ENCODE measurements at places on chromosomes 13 and 19.

- no peak for DNase-seq
These were observed 10.1 kb upstream of the SLC25A42 start for GRCh38 chr19:19053508-19054314.

DNA sequence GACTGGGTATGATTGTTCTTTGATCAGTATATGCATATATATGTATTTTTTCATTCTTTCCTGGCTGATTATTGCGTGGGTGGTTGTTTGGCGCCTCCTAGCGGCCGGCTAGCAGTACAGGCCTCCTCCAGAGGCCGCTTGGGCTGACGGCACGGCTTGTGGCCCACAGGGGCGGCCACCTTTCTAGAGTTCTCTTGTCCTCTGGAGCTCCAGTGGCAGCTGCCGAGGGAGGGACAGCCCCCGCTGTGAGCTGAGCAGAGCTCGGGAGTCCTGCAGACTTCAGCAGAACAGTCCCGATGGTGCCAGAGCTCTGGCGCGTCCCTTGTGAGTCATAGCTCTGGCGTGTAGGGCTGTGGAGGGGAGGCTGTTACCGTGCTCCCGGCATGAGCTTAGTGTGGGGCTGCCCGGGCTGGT lies 22.5 kb upstream of the ZNF429 start:
- DNase-seq = no peak

- DNase-seq = no peak
These were observed 592.6 kb downstream of the TBC1D4 start for GRCh38 chr13:74889321-74889720.

- no peak for DNase-seq
These were observed 375.1 kb downstream of the KLF5 start for GRCh38 chr13:73433890-73434289.

- no peak for DNase-seq
These were observed 517.3 kb downstream of the KLF12 start for GRCh38 chr13:73616861-73617260.

- DNase-seq = no peak
These were observed 17.3 kb downstream of the DOT1L start for GRCh38 chr19:2180881-2181632.

DNA sequence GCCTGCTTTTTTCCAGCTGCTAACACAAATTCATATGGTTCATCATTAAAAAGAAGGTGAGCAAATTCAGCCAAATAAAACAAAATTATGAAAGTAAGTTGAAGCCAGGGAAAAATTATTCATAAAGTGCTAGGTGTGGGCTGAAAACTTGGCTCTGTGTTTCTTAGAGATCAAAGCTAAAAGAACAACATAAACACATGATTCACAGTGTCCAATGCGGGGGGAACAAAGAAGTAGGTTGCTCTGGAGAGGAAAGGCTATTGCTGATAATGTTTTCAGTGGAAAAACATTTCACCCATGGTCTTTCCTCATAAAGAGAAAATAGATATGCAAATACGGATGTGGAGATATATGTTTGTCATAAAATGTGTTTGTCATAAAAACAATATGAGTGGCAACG lies 1691.5 kb upstream of the SLC10A2 start:
- no peak for DNase-seq

DNA sequence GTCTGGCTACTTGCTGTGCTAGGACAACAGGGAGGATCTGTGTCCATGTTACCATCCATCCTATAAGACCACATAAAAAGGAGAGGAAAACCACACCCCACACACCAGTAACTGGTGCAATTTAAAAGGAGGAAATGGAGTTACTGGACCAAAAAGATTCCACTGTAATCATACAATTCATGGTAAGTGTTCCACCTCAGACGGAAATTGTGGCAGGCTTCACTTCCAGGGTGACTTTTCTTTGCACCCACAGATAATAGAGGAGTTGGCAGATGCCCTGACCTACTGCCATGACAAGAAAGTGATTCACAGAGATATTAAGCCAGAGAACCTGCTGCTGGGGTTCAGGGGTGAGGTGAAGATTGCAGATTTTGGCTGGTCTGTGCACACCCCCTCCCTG lies 2.4 kb downstream of the AURKC start:
- DNase-seq = no peak

- no peak for DNase-seq
These were observed 1084.4 kb upstream of the SPRY2 start for GRCh38 chr13:81425286-81425685.

DNA sequence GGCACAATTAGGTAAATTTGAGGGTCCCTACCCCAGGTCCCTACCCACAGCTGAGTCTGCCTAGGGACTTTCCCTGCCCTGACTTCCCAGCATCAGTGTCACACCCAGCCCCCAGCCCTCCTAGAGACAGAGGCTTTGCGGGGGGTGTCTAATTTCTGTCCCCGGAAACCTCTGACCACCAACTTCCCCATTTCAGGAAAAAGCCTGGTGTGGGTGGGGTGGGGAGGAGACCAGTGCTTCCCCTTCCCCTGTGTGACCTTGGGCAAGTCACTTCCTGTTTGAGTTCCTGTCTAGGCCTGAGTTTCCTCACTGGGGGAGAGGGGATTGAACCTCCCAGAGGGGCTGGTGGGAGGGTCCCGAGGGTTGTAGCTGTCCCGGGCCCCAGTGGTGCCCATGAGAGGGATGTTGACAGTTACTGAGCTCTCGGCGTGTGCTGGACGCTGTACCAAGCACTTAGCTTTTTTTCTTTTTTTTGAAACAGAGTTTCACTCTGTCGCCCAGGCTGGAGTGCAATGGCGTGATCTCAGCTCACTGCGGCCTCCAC lies 7.9 kb downstream of the VASP start:
- no peak for DNase-seq

DNA sequence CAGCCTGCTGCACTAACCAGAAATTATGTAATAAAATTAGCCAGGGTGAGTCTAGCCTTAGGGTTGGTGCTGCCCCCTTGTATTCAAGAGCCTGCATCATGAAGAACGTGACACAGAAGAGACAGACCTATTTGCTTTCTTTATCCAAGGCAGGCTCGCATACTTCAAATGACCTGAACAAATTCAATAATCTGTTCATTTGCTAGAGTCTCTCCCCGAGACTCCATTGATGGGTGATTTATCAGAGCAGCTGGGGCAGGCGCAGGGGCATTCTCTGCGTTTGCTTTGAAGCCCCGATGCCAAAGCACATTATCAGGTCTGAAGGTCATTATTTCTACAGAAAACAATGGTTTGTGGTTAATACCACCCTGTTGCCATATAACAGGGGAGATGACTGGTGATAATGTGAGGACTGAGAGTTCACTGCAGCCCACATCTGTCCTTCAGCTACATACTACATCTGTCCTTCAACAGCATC lies 520.3 kb downstream of the DIAPH3 start:
- peak; percentile 28 for DNase-seq

DNA sequence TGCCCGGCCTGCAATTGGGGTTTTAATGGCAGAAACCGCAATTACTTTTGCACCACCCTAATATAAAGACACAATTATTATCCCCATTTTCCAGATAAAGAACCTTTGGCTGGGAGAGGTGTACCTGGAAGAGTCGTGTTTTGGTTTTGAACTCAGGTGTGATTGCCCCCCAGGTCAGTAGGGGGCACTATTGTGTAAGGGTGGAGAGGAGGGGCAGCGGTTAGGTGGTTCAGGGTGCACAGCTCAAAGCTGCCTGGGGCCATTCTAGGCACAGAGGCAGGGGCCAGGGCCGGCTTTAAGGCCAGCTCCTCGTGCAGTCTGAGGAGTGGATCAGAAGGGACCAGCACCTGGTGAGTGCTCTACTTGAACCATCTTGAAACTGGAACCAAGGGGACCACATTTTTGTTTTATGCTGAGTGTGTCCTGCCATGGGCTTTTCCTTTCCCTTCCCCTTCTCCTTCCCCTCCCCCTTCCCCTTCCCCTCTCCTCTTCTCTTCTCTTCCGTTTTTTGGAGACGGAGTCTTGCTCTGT lies 5.8 kb upstream of the FCGRT start:
- no peak for DNase-seq

- DNase-seq = no peak
These were observed 95.1 kb downstream of the RAB20 start for GRCh38 chr13:110466266-110466915.

DNA sequence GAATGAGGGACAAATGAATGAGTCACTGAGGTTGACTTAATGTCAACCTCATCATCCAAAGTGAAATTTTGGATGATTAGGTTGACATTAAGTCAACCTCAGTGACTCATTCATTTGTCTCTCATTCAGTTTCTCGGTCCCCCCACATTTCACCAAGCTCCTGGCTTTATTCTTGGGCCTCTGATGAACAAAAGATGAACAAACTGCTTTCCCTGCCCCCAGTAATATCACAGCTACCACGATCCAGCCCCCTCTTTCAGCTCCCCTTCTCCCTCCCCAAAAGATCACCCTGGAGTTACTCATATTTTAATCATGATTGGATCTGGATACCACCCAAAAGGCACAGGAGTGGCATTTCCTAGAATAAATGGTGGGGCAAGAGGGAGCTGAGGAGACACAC lies 10.8 kb downstream of the CEACAM18 start:
- no peak for DNase-seq

DNA sequence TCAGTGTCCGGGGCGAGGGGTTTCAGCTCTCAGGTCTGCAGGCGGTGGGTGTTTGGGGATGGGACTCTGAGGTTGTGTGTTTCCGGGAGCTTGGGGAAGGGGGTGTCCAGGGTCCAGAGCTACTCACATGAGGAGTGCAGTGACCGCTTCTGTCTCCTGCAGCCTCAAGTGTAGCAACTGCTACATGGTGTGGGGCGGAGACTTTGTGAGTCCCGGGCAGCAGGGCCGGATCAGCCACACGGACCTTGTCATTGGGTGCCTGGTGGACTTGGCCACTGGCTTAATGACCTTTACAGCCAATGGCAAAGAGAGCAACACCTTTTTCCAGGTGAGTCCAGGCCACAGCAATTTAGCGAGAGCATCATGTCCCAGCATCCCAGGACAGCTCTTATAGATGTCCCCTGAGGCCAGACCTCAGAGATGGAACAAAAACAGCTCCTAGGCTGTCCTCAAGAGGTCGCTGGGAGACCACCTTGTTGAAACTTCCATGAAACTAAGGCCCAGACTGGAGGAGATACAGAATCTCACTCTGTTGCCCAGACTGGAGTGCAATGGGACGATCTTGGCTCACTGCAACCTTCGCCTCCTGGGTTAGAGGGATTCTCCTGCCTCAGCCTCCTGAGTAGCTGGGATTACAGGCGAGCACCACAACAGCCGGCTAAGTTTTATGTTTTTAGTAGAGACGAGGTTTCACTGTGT lies 44.9 kb downstream of the RYR1 start:
- no peak for DNase-seq

- DNase-seq = no peak
These were observed 198.7 kb upstream of the SERP2 start for GRCh38 chr13:44174769-44175425.

- DNase-seq = no peak
These were observed 13.8 kb downstream of the RASA3 start for GRCh38 chr13:114118511-114119123.

GRCh38 chr13:90541346-90541745 lies 806.1 kb upstream of the MIR17HG start:
- no peak for DNase-seq

DNA sequence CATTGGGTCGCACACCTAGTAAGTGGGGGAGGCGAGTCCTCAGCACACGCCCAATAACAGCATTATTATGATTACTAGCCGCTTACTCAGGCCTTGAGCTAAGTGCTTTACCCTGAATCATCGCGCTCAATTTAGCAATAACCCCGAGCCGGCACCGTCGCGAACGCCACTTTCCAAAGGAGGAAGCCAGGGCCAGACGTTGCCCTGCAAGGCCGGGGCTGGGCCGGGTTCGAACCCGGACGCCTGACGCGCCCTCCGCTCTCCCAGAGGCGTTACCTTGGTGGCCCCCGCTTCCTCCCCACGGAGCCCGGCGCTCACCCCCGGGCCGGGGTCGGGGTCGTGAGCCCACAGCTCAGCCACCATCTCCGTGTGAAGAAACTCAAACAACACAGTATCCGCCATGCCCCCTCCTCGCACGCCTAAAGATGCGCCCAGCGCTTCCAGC lies at the start of gene TRAPPC6A:
TRAPPC6A (minus strand) TSS at position 421 of the 445 bp plus-strand sequence; CDS start at position 402, 19 bp downstream.
- no peak for DNase-seq

- no peak for DNase-seq
These were observed 485 bp downstream of the CRYL1 start for GRCh38 chr13:20525144-20525600.

DNA sequence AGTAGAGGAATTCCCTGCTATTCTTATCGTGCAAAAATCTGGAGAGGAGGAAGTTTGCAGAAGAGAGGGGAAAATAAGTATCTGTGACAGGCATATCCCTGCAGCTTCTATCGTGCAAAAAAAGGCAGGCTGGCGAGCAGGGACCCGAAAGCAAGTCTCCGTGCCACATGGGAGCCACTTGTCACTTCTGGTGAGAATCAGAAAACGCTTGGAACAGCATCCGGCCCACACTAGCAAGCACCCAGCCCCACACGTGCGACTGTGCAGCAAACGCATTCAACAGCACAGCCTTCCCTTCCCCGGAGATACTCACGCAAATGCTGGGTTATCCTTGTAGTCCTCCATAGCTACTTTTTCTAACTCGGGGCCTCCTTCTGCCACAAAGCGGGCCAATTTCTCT lies 16.9 kb downstream of the SUGP1 start:
- no peak for DNase-seq

DNA sequence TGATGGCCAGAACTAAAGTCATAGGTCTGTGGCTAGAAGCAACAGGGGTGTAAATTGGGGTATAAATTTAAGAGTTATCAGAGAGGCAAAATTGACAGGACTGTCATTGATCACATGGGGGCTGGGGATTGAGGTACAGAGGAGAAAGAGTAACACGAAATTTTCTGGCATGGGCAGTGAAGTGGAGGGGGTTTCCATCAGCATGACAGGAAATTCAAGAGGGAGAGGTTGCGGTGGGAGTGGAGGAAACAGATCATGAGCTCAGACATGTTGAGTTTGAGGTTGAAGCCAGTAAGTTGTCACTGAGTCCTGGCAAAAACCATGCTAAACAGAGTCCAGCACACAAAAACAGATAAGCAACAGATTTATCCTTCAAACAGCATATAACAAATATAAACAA lies 192.1 kb upstream of the TSC22D1 start:
- no peak for DNase-seq

- DNase-seq = no peak
These were observed 7.9 kb upstream of the PDE4A start for GRCh38 chr19:10412257-10412977.

DNA sequence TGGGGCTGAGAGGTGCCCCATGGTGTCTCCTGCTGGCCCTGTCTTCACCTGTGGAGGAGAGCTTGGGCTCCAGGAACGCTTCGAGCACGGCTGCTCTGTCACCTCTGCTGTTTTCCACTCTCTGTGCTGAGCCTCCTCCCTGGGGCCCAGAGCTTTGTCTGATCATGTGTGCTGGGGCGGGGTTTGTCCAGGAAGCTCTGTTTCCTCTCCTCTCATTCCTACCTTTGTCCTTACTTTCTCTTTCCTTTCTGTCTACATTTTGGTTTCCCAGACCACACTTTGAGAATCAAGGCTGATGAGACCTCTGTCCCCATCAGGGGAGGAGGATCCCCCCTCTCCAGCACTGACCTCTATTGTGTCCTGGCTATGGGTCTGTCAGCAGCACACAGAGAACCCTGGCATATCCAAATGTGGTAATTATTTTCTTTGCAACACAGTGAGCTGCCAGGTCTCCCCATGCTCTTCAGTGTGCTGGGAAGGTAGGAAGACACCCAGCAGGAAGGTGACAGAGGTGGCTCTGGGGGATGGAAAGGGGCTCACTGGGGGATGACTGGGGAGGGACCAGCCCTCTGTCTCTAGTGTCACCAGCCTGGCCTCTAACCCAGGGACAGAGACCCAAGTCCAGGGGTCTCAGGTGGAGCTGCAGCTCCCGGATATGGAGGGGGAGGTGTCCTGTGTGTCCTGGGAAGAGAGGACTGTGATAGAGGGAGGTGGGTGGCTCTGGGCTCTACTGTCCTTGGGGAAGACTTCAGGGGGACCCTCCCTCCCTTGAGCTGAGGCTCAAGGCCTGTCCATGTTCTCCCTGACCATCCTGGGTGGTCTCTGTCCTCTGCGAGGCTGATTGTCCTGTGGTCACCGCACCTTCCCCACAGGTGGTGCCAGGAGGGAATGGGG lies at the start of gene CEACAM1:
CEACAM1 (minus strand) TSS at position 128 of the 894 bp plus-strand sequence; CDS start at position 21, 107 bp downstream.
- DNase-seq = no peak

Data from spinal cord (tissue), 10 donors.